CD4-positive, alpha-beta T cell treated with Interleukin-2 at 100 ng/mL for 4 hours (primary cell): ENCODE measurements at places on chromosomes 13 and 19.

- no peak for DNase-seq
Measured at GRCh38 chr13:73224703-73225102, 165.9 kb downstream of the KLF5 start.

DNA sequence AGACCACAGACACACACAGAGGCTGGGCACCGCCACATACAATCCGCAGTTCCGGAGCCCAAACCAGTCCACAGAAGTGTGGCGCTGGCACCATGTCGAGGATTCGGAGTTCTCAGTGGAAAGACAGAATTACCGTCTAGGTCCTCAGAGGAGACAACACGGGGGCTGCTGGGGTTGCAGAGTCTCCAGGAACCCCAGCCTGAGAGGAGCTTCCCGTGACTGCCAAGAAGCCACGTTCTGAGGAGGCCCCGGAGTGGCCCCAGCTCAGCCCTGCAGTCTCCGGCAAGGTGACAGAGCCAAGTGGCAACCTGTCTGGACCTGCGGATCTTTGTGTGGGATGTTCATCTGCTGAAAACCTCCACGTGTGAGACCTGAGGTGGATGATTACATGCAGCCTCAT is 7.3 kb upstream of the ADPRHL1 start:
- DNase-seq = no peak

DNA sequence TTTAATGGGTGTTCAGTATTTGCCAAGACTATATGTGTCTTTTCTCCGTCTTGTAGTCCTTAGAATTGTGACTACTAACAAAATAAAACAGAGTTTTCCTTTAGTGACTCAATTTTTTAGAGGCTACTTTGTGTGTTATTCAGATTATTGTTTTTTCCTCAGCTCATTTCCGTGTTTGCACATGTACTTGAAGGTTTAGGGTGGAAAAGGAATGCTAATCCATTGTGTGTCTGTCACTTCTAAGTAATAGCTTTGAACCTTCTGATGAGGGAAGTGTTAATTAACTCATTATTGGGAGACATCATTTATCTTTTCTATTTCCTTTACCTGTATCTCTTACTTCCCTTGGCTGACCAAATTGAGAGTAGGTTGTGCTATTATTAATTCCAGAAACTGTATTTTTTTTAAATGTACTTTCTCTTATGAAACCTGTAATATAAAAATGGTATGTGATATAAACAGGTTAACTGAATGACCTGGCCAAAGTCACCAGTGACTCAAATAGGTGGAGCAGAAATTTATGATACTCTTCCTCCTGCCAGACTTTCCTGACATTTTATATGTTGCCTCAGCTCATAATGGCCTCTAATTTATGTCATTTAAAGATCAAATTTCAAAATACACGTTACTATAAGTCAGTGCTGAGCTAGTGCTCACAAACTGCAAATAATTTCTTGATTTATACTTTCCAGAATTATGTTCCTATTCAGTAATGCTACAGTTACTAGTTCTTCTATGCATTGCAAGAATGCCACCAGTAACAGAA is 88.8 kb downstream of the LMO7 start:
- no peak for DNase-seq

GRCh38 chr13:95530178-95530577 is 22.3 kb upstream of the CLDN10 start:
- no peak for DNase-seq

DNA sequence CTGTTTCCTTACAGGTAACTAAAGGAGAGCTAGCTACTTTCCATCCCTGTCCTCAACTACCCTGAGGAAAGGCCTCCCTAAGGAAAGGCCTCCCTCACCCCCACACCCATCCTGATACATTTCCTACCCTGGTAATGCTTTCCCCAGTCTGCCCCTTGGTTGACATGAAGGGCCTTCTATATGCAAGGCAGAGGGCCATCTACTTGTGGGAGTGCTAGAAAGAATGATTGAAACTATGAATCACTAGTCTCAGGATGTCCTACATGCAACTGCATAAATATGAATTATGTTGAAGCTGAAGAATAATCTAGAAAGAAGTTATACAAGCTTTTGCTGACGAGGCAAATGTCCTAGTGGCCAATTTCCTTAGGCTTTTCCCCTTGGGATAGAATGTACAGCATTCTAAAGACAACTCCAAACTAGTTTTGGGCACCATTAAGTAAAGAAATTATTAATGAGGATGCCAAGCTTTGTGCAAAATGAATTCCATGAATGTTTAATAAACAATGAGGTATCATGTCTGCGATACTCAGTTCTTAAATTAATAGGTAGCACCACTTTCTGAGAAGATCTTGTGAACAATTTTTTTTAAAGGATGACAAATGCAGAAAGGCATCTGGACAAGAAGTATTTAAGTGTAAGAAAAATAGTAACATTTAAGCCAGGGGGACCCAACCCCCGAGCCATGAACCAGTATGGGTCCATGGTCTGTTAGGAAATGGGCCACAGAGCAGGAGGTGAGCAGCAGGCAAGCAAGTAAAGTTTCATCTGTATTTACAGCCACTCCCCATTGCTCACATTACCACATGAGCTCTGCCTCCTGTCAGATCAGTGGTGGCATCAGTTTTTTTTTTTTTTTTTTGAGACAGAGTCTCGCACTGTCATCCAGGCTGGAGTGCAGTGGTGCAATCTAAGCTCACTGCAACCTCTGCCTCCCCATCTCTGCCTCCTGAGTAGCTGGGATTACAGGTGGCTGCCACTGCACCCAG is 223.0 kb downstream of the LHFPL6 start:
- DNase-seq = no peak

DNA sequence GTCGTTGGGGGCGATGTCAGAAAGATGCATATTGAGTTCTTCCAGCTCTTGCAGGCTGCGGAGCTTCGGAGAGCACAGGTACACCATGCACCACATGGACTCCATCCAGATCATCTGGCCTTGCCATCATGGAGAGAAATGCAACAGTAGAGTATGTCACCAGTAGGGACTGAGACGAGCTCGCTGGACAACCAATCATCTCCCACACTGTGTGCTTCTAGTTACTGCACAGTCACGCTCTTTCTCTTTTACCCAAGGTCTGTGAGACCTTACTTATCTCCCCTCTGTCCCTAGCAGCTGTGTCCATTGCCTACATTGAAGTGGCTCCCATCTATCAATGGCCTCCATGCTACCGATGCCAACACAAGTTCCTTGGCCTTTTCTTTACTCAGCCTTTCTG is 90.5 kb downstream of the C13orf42 start:
- DNase-seq = no peak

DNA sequence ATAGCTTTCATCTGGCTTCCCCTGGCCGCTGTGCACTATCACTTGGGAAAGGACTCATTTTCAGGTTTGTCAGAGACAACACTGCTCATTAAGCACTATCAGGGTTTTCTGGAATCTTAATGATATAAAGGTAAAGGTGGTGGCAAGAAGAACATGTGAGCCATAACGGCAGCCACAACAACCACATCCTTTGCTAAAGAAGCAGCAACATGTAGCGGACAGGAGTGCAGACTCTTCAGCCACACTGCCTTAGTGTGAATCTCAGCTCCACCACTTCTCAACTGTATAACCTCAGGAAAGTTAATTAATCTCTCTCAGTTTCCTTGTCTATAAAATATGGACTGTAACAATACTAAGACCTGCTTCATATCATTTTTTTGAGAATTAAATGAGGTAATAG is 24.1 kb upstream of the MIR17HG start:
- DNase-seq = peak; percentile 21

DNA sequence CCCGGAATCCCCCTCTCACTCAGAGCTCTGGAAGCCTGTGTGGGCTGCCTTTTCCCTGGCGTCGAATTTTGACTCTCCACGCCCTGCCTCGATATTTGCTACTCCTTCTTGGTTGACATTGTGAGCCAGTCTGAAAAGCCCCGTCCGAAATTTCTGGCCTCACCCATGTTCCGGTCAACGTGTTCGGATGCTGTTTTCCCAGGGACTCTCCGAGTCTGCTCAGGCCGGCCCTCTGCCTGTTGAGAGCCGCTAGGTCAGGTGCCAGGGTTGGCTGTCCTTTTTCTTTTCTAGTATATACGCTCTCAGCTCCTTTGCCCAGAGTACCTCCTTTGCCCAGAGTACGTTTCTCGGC is 6.8 kb upstream of the DGKH start:
- no peak for DNase-seq

GRCh38 chr13:73001971-73002370 is 56.8 kb upstream of the KLF5 start:
- no peak for DNase-seq

- DNase-seq = no peak
Measured at GRCh38 chr13:55727683-55728082, 1413.0 kb upstream of the PRR20A start.

DNA sequence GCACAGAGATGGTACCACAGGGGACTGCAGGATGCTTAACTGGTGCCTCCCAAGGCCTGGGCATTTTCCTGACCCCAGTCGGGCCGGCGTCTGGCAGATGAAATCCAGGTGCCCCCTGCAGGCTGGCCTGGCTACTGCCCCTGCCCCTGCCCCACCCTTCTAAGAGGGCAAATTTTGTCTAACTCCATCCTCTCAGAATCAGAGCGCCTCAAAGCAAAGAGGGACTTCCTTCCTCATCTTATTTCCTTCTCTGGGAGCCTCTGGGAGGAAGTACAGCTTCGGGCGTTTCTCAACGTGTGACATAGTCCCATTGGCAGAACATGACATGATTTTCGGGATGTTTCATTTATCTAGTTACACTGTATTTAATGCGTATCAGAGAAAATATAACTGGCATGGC is 2.7 kb downstream of the PRKACA start:
- peak; percentile 53 for DNase-seq

GRCh38 chr19:29385191-29385795 is 140.5 kb upstream of the VSTM2B start:
- DNase-seq = no peak

- no peak for DNase-seq
Measured at GRCh38 chr19:8811315-8812172, 20.6 kb downstream of the ZNF558 start.

GRCh38 chr13:93729383-93729782 is 502.8 kb downstream of the GPC6 start:
- DNase-seq = no peak

GRCh38 chr13:23980160-23980551 is 82.9 kb upstream of the C1QTNF9B start:
- DNase-seq = peak; percentile 89

DNA sequence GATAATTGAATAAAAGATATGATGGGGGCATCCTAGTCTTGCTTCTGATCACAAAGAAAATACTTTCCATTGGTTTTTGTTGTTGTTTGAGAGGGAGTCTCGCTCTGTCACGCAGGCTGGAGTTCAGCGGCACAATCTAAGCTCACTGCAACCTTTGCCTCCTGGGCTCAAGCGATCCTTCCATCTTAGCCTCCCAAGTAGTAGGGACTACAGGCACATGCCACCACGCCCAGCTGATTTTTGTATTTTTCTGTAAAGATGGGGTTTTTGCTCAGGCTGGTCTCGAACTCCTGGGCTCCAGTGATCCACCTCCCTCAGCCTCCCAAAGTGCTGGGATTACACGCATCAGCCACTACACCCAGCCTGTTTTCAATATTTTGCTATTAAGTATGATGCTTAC is 17.1 kb upstream of the PSMC4 start:
- no peak for DNase-seq

GRCh38 chr19:21848706-21849105 is 12.7 kb upstream of the ZNF43 start:
- no peak for DNase-seq

DNA sequence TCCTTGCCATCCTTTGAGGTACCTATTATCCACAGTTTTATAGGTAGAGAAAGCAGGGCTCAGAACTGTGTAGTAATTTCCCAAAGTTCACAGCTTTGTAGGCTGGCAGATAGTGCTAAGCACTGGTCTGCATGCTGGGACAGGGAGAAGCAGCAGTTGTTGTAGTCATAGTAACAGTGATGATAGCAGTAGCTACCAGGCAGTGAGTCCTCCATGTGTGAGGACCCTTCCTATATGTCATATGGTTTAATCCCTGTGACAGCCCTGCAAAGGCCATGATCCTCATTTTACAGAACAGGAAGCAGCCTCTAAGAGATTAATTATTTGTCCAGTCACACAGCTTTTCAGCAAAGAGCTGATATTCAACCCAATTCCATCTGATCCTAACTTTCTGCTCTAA is 21.0 kb downstream of the SERP2 start:
- DNase-seq = no peak

DNA sequence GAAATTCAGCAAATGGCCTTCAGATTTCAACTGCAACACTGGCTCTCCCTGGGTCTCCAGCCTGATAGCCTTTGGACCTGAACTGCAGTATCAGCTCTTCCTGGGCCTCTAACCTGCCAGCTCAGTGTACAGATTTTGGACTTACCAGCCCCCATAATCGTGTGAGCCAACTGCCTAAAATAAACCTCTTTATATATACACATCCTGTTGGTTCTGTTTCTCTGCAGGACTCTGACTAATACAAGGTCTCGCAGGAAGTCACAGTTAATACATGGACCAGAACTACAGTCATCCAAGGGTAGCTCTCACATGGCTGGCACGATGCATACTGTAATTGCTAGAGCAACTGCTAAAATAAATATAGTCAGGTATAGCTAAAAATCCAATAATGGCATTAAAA is 85.1 kb downstream of the KATNAL1 start:
- DNase-seq = no peak

DNA sequence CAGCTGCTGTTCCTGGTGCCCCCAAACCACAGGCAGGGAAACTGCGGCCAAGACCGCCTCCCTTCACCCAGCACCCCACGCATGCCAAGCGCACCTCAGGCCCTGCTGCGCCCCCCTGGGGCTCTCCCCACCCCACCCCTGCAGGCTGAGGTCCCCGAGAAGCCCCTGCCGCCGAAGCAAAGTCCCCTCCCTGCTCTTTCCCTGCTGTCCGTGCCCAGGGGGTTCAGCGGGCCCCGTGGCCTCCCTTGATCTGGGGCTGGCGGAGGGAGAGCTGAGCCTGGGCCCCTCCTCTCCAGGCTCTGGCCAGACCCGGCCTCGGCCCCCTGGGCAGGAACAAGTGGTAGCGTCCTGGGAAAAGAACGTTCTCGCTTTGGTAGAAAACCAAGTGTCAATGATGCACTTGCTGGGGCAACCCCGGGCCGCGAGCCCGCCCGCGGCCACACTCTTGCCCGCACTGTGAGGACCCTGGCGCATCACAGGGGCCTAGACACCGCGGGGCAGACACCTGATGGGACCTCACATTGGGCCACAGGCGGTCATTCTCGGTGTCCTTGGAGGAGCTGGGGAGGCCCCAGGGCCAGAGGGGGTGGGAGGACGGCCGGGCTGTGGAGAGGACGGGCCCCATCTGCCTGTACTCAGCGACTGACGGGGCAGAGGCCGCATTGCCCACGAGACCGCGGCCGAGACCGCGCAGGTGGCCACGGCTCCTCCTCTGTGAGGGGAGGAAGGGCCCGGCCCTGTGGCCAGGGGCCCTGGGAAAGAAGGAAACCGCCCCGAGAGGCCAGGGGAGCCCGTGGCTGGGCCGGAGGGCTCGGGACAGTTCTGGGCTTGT is 29.0 kb downstream of the GPX4 start:
- peak; percentile 5 for DNase-seq

GRCh38 chr13:78383071-78383484 is 220.3 kb downstream of the POU4F1 start:
- DNase-seq = no peak
